Heart left ventricle (tissue), 16 donors: ENCODE measurements at places on chromosomes 7 and 10.

DNA sequence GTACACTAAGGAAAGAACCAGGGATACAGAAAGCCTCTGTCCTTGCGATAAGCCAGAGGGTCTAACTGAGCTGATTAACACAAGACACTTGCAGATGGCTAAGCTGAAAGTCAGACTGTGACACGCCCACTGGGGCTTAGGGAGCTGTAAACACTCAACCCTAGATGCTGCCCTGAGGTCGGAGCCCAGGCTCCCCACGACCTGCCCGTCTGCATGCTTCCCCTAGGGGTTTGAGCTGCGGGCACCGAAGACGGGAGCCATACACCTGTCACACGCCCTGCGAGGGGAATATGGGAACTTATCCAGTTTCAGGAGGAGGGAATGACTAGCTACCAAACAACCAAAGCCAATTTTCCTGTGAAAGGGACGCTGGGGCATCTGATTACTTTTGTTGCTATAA, 96.0 kb downstream of the HTR5A start:
- H3K27ac ChIP-seq: no peak overlapping the region
- H3K36me3 ChIP-seq: no peaks in the 10 kb centered on the region
- H3K27me3 ChIP-seq: no peaks in the 10 kb centered on the region
- DNase-seq: no peak
- H3K4me3 ChIP-seq: no peak overlapping the region

GRCh38 chr10:89080660-89081059, 90.1 kb downstream of the FAS start:
- H3K4me3 ChIP-seq: no peak overlapping the region
- no peak for DNase-seq
- H3K27ac ChIP-seq: no peak overlapping the region
- H3K4me1 ChIP-seq: no peaks in the 10 kb centered on the region
- no peaks in the 10 kb centered on the region for H3K27me3 ChIP-seq

DNA sequence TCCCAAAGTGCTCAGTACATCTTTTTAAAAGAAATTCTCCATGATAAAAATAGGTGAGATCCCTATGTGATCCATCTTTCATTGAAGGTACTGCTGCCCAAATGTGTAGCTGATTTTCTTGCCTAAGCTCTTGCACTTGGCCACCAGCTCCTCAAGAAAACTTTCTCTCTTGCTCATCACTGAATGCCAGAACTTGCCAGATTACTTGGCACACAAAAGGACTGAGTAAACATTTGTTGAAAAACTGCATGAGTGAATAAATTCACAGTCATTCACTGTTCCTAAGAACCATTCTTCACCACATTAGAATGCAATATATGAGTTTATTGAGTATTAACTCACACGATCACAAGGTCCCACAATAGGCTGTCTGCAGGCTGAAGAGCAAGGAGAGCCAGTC, 99.9 kb downstream of the TRIL start:
- no peak overlapping the region for H3K4me3 ChIP-seq
- no peak for DNase-seq
- no peaks in the 10 kb centered on the region for H3K4me1 ChIP-seq
- H3K27ac ChIP-seq: no peak overlapping the region
- no peaks in the 10 kb centered on the region for H3K27me3 ChIP-seq
- H3K36me3 ChIP-seq: no peaks in the 10 kb centered on the region

DNA sequence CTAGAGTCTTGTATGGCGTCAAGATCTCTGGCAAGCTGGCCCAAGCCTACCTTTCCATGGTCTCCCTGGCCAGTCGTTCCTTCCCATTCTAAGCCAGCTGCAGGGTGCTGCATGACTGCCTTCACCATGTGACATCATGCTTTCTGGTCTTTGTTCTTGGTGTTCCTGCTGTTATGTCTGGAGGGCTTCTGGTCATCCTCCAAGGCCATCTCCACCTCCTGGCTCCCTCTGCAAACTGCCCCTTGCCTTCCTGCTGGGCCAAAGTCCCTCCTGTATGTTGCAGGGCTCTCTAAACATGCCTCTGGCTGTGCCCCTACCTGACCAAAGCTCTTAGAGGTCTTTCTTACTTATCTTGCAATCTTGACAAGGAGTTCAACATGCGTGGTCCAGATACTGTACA, 44.4 kb upstream of the SHH start:
- DNase-seq: no peak
- no peaks in the 10 kb centered on the region for H3K27me3 ChIP-seq
- no peak overlapping the region for H3K27ac ChIP-seq

DNA sequence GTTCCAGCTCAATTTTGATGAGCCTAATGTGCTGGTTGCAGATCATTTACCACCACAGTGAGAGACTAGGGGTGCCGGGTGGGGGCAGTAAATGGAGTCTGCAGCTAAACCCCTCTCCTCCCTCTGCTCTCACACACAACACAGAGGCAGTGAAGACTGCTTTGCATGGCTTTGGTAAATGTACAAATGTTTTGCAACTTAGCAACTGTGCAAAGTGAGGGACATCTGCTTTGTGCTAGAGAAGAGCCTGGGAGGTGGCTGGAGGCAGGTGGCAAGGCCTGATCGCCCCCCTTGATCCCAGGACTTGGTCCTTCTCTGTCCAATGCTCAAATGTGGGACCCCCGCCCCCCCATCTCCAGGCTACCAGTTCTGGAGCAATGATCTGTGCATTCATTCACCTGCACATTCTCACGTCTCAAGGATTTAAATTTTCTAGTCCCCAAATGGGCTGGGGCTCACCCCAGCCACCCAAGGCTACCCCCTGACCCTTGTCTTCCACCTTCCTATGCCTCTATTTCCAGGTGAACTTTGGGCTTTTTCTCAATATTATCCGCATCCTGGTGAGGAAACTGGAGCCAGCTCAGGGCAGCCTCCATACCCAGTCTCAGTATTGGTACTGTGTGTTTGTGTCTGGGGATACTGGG, 11.6 kb downstream of the GHRHR start:
- H3K27me3 ChIP-seq: no peaks in the 10 kb centered on the region
- H3K36me3 ChIP-seq: no peaks in the 10 kb centered on the region
- no peak overlapping the region for H3K27ac ChIP-seq
- DNase-seq: no peak

- no peak overlapping the region for H3K4me3 ChIP-seq
- H3K36me3 ChIP-seq: no peaks in the 10 kb centered on the region
- H3K27me3 ChIP-seq: no peaks in the 10 kb centered on the region
- no peaks in the 10 kb centered on the region for H3K4me1 ChIP-seq
- DNase-seq: no peak
- no peak overlapping the region for H3K27ac ChIP-seq
Observed at GRCh38 chr10:22372917-22373316, 27.6 kb downstream of the SPAG6 start.

DNA sequence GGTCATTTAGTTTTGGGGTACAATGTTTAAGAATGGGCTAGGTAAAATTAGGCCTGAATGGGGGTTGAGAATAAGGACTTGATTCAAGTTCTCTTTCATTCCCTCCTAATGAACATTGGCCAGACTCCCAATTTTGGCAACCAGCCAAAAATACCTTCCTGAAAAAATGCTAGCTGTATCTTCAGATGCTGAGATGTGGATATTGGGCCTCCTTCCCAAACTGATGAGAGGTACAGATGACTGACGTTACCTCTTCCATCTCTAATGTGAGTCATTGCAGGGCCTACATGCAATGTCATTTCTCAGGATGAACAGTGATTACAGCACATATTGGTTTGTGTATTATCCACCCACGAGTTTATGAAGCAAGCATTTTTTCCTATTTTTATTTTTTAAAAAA, 151.6 kb downstream of the SND1 start:
- H3K27me3 ChIP-seq: no peaks in the 10 kb centered on the region
- peaks cover 21% of the 10 kb centered on the region for H3K4me1 ChIP-seq
- no peaks in the 10 kb centered on the region for H3K36me3 ChIP-seq
- H3K27ac ChIP-seq: no peak overlapping the region

- DNase-seq: peak; percentile 62
- H3K4me1 ChIP-seq: peaks cover 61% of the 10 kb centered on the region
- H3K27ac ChIP-seq: no peak overlapping the region
- no peak overlapping the region for H3K4me3 ChIP-seq
Observed at GRCh38 chr10:84429926-84430520, 101.6 kb downstream of the CCSER2 start.

DNA sequence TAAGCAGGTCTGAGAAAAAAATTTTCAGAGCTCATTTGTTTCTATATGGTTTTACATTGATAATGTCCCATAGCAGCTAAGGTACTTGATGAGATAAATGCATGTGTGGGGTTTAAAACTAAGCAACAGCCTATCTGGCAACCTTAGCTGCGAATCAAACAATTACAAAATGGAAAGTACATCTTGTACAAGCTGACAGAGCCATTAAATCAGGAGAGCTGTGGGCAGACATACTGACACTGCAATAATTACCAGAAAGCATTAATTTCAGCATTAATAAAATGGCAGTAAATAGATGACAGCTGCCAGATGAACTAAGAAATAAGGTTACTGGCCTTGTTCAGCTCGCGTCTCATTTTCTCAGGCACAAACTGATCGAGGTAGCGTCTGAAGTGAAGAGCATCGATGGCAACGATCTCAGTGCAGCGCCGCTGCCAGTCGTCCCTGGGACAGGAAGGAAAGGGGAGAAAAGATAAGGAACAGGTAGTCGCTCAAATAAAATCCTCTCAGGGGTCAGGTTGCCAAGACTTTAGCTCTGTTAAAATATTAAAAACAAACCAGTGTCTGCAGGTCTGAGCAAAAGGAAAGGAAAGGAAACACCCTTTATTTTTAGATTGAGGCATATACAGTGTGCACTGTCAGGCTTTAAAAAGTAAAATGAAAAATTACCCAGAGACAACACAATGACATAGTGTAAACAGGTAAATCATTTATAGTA, 79.7 kb upstream of the OGDHL start:
- no peak for DNase-seq
- H3K4me3 ChIP-seq: no peak overlapping the region
- H3K27me3 ChIP-seq: no peaks in the 10 kb centered on the region
- H3K36me3 ChIP-seq: no peaks in the 10 kb centered on the region
- H3K27ac ChIP-seq: no peak overlapping the region

DNA sequence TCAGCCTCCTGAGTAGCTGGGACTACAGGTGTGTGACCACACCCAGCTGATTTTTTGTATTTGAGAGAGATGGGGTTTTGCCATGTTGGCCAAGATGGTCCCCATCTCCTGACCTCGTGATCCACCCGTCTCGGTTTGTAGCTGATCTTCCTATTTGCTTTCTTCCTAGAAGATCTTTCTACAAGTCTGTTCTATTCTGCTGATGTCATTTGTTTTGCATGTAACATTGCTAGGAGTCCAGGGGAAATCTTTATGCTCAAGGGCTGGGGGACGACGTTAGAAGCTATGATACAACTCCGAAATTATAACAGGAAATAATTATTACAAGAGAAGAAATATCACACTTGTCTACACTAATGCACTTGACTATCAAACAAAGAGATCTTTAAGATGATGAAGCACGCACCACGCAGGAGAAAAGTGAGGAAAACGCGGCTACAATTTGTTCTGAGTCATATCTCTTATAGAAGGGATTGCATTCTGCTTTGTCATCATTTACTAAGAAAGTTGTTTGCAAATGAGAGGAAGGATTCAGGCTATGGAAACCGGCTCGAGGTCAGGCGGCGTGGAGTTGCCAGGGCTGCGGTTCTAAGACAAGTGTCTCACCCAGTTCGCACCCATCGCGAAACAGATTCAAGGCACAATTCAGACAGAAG, 103.0 kb upstream of the CARD11 start:
- no peak for DNase-seq
- no peaks in the 10 kb centered on the region for H3K27me3 ChIP-seq
- H3K4me3 ChIP-seq: no peak overlapping the region

DNA sequence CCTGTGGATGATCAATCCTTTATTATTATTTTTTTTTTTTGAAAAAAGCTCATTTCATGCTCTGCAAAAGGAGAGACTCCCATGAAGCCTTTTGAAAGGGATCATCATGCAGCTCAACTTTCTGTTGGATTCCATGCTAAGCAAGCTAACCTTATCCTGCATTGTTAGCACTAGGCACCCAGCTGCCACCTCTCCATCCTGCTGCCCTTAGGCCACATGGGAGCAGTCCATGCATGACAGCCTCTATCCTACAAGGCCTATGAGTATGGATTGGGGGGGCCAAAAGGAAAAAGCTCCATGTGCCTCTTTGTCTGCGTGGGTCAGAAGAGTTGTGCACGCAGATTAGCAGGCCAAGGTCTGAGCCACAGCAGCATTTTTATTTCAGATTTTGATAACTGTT, 19.2 kb downstream of the SMNDC1 start:
- no peaks in the 10 kb centered on the region for H3K4me1 ChIP-seq
- no peak overlapping the region for H3K27ac ChIP-seq
- no peaks in the 10 kb centered on the region for H3K27me3 ChIP-seq
- no peak overlapping the region for H3K4me3 ChIP-seq
- H3K36me3 ChIP-seq: no peaks in the 10 kb centered on the region
- no peak for DNase-seq
